ENCODE measurements at places on chromosomes 5 and 9.

DNA sequence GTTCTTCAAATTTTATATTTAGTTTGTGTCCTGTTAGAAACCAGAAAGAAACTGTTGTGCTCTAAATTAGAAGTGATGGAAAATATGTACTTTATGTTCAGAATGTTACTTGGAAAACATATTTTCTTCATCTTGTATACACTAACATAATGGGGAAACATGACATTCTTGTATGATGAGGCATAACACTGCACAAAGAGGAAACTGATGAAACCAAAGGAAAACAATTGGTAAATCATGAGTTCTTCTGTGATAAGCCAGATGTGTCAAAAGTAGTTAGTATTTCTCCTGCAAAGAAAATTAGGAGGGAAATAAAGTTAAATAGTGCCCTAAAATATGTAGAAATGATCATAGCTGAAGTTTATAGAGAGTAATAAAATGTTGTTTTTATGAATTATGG is 111.1 kb upstream of the FBN2 start:
- DNase-seq, result no peak

- no peak for DNase-seq
Observed at GRCh38 chr9:108838017-108838416, 17.8 kb downstream of the ACTL7B start.

DNA sequence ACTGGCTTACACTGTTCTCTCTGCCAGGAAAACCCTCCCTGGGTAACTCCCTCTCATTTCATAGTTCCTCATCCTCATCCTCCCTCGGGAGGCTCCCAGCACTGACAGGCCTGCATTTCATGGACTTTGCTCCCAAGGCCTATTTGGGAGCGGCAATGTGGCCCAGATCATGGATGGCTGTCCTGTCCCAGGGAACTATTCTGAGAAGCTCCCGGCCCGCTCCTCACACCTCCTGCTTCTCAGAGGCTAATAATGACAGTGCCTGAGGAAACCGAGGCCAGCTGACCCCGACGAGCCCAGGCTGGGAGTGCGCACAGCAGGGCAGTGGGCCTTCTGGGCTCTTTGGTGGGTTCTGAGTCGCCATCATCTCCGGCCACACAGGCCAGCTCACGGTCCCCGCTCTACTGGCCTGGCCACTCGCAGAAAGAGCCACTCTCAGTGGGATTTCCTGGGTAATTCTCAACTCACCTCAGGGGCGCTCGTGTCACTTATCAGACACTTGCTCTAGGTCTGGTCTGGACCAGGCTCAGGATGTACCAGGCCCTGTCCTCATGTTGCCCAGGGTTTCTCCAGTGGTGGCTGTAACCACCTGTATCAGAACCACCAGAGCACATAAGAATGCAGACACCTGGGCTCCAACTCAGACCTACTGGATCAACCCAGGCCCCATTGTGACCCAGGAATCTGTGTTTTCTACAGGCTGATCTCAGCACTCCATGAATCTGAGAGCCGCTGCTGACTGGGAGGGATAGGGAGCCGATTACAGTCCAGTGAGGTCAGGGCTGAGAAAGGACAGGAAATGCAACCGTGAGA is 2.0 kb upstream of the DOLPP1 start:
- DNase-seq, result no peak

- no peak for DNase-seq
Observed at GRCh38 chr5:150221471-150221870, 31.6 kb downstream of the SLC6A7 start.

Measured in CD4-positive, alpha-beta T cell treated with Interleukin-2 at 100 ng/mL for 4 hours (primary cell).